Left lung (tissue), 14 donors: ENCODE measurements at places on chromosomes 6 and 20. TPM values are rescaled to one million over a fixed set of nuclear protein-coding genes. Genes with fewer than 3 reads are reported as not detected.
A peak's percentile ranks its signal among the peaks of the same experiment; 100 is the strongest.

The SLC2A10 gene
- polyA plus RNA-seq: 20.7 TPM

The MOG gene
- 0.10 TPM for polyA plus RNA-seq

The TBXT gene
- polyA plus RNA-seq: not detected

The PNPLA1 gene
- polyA plus RNA-seq: 0.11 TPM

The KIAA0408 gene
- polyA plus RNA-seq: 43.2 TPM

The MARCKS gene
- polyA plus RNA-seq: 298 TPM

DNA sequence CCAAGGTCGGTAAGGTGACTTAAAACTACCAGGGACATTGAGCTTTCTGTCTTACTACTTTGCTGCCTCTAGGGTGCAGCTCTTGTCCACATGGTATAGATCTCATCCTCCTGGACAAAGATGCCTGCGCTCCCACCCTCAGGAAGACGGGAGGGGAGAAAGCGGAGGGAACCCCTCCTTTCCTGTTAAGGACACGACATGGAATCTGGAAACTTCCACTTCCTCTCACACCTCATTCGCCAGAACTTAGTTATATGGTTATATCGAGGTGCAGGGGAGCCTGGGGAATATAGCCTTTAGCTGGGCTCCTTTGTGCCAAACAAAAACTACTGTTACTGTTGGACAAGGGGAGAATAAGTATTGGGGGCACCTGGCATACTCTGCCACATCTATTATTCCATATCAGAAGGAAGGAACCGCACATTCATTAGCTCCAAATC, 224.3 kb upstream of the TSHZ2 start:
- no peak for DNase-seq

DNA sequence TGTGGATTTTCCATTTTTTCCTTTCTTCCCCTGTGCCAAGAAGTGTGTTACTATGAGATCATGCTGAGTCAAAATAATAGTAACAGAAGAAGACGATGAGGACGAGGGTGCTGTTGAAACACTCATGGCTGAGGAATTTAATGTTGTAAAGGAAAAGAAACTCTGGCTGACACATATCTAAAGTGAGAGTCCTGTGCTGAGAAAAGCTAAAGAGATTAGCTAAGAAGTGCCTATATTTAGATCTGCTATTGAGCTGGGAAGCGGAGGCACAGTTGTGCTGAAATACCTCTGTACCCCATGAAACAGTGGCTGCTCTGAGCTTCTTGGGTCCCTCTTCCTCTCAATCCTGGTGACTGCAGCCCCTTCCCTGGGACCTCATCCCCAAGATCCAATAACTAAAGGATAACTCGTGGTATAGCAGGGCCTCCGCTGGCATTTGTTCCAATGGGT, 1.1 kb upstream of the SYTL3 start:
- DNase-seq: no peak

- DNase-seq: no peak
Observed at GRCh38 chr6:25377664-25378063, 98.5 kb downstream of the CARMIL1 start.

GRCh38 chr6:149876241-149876933, 12.2 kb upstream of the LRP11 start:
- DNase-seq: no peak

- no peak for DNase-seq
Observed at GRCh38 chr20:43492101-43492500, 15.4 kb upstream of the L3MBTL1 start.

DNA sequence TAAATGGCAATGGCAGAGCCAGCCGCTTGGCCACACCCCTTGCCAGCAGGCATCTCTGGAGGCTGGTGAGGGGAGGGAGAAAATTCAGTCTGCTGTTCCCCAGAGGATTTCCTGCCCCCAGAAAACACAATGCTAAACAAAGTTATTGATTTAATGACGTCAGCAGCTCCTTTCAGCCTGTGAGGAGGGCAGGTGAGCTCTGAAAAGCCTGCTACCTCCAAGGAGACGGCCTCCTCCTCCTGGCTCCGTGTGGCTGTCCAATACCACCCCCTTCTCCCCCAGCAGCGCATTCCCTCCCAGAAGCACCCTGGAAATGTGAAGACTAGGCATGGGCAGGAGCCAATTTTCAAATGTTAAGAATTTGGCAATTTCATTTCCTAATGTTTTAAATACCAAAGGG, 393.1 kb downstream of the ZFAND3 start:
- peak; percentile 30 for DNase-seq

DNA sequence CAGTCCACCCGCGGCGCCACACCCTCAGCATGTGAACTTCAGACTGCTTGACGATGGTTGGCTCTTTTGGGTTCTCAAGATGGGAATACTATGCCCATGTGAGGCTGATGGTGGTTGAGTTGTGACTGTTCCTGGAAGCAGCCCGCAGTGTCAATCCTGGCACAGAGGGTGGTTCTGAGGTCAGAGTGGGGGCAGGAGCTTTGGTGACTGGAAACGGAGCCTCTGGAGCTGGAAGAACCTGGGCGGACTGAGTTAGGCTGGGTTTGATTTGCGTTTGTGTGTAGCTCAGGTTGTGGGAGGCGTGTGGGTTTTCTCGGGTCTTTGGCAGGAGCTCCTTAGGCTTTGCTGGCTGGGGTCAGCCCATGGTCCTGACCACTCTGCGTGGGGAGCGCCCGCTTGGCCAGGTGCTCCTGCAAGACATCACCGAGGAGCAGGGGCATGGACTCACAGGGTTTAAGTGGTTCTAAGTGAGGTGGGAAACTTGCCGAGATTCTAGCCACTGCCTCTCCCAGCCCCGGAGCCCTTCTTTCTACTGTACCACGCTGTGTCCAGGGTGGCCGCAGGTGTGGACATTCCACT, 37.3 kb upstream of the SLC22A1 start:
- DNase-seq: no peak

DNA sequence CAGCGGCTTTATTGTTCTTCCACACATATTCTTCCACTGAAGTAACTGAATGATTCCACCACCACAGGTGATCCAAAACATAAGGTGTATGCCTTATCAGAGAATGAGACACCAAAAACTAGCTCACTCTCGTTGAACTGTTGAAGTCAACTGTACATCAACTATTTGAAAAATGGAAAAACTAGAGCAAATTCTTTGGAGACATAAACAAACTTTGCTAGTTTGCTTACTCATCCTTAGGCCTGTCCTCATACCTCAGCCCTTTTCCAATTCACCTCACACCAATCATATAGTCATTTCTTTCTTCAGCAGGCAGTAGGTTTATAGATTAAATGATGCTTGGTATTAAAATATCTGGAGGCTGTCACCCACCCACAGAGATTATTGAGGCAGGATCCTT, 77.1 kb upstream of the RNF217 start:
- no peak for DNase-seq

GRCh38 chr20:46765506-46766120, 56.2 kb downstream of the SLC2A10 start:
- DNase-seq: no peak

DNA sequence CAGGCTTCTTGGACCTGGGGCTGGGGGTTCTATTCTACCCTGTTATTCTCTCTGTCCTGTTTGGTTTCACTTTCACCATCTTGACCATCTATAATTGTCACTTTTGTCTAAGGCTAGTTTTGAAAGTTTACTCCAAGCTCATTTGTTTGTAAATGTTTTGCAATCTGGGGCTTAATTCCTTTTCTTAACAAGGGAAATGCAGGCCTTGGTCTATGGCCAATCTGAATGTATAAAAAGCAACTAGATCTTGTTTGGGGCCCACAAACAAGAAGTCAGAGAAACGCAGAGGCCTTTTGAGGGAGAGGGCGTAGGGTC, 86.3 kb upstream of the PREP start:
- no peak for DNase-seq

- no peak for DNase-seq
Observed at GRCh38 chr6:106197441-106197840, 111.3 kb downstream of the PRDM1 start.

DNA sequence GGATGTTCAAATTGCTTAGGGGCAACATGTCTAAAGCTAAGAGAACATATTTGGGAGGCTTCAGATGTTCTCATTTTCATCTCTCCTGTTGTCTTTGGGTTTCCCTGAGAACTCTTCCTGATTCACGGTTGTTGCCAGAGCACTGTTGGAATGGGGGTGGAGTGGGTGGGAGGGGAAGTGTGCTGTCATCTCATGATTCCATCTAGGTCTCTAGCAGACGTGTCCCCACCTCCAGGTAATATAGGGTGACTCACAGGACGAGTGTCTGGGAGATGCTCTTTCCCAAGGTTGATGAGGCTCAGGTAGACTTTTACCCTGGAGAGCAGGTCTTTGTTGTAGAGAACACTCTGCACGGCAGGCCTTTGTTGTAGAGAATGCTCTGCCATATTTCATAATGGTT, 636.9 kb downstream of the QKI start:
- DNase-seq: no peak

DNA sequence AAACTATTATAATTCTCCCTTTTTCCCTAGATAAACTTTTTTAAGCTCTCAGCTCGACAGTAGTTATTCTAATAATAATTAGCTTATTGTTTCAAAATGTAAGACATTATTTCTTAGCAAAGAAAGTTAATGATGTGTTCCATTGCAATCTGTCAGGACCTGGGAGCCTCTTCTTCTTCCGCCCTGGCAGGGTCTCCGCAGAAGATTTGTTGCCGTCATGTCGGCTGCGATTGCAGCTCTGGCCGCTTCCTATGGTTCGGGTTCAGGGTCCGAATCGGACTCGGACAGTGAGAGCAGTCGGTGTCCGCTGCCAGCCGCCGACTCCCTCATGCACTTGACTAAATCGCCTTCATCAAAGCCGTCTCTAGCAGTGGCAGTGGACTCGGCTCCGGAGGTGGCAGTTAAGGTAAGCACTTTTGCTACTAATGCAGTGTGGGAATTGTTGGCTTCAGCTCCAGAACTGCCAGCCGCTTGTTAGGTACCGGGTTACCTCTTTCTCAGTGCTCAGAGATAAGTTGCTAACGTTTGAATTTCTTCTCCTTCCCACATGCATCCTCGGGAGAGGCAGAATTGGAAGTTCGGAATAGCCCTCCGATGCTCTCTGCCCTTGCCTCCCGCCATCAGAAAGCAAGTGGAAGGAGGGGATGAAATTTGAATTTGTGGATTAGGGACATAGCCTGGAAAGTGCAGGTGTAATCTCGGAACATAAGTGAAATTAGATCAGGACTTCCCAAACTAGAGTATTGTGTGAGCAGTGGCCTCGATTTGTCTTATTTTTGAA, at the start of gene CDC40:
Gene CDC40 (plus strand): TSS at position 200 of the 781 bp plus-strand sequence. CDS start 18 bp downstream, at position 218.
- no peak for DNase-seq

- DNase-seq: no peak
Observed at GRCh38 chr20:64113444-64113775, 6.0 kb upstream of the NPBWR2 start.

GRCh38 chr20:60011512-60012507, 53.6 kb downstream of the CDH26 start:
- DNase-seq: no peak

- peak; percentile 39 for DNase-seq
Observed at GRCh38 chr6:170222498-170223471, 68.1 kb downstream of the DLL1 start.

DNA sequence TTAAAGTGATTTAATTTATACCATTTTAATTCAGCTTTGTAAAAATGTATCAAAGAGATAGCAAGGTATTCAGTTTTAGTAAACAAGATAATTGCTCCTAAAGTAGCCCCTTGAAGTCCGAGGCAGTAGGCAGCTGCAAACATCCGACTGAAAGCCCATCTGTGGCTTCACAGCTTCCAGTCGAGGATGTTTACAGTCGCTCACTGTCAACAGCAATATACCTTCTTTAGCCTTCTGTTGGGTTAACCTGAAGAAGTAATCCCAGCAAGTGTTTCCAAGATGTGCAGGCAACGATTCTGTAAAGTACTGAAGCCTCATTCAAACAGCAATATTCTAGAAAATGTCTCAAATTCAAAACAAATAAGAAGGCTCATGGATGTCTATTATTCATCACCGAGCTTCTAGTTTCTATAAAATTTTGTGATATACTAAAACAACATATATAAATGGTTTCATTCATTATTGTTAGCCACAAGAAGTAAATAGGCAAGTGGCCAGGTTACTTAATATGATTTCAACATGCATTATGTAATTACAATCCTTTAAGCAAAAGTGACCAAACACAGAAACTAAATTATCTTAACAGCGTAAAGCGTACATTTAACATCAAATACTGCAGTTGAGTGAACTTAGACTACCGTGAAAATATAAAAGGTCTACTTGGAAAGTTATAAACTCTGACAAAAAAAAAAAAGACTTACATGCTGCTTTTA, 115.0 kb downstream of the OGFRL1 start:
- DNase-seq: no peak
